Heart left ventricle (tissue), 16 donors: ENCODE measurements at places on chromosomes 2 and 18. TPM values are rescaled to one million over a fixed set of nuclear protein-coding genes. Genes with fewer than 3 reads are reported as not detected.

Gene C2orf66
- total RNA-seq, result not detected

GRCh38 chr2:109226128-109226527, 97.1 kb downstream of the SH3RF3 start:
- no peak for DNase-seq

Gene NEUROD1
- total RNA-seq, result not detected

Gene CNDP1
- total RNA-seq, result not detected

Gene ZC3H8
- total RNA-seq, result 7.2 TPM

DNA sequence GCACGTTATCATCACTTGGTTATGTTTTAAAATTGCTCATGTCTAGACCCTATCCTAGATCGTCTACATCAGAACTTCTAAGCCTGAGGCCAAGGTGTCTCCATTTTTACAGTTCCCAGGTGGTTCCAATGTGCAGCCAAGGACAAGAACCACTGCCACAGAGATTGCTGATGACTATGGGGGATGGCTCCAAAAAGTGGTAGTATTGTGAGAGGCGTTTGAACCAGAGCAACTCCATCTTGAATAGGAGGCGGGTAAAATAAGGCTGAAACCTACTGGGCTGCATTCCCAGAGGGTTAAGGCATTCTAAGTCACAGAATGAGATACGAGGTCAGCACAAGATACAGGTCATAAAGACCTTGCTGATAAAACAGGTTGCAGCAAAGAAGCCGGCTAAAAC, 212.6 kb upstream of the FBXO11 start:
- no peak for DNase-seq

Gene TNS1
- 535 TPM for total RNA-seq

- no peak for DNase-seq
Observed at GRCh38 chr2:171410624-171411023, 23.2 kb downstream of the METTL8 start.

Gene UCN
- total RNA-seq, result 0.94 TPM

GRCh38 chr2:106575955-106576354, 88.8 kb downstream of the CD8B2 start:
- DNase-seq, result peak; percentile 67

GRCh38 chr2:43305517-43305916, 79.1 kb upstream of the ZFP36L2 start:
- peak; percentile 48 for DNase-seq

Gene LINC00305
- total RNA-seq, result not detected

DNA sequence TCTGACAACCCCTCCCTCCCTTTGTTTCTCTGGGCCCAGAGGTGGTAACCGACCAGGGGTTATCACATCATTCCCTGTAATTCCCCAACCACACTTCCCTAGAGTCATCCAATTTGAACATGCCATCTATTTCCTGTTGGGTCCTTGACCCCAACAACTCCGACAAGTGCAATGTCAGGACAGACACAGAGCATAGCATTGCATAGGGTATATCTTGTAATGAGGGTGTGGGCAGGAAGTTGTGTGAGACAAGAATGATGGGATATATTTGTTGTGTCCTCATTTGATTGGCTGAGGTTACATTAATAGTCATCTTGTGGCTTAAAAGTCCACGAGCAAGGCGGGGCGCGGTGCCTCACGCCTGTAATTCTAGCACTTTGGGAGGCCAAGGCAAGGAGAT, 33.4 kb upstream of the CNOT11 start:
- no peak for DNase-seq

GRCh38 chr2:197673106-197673505, 2.3 kb downstream of the RFTN2 start:
- DNase-seq, result no peak

DNA sequence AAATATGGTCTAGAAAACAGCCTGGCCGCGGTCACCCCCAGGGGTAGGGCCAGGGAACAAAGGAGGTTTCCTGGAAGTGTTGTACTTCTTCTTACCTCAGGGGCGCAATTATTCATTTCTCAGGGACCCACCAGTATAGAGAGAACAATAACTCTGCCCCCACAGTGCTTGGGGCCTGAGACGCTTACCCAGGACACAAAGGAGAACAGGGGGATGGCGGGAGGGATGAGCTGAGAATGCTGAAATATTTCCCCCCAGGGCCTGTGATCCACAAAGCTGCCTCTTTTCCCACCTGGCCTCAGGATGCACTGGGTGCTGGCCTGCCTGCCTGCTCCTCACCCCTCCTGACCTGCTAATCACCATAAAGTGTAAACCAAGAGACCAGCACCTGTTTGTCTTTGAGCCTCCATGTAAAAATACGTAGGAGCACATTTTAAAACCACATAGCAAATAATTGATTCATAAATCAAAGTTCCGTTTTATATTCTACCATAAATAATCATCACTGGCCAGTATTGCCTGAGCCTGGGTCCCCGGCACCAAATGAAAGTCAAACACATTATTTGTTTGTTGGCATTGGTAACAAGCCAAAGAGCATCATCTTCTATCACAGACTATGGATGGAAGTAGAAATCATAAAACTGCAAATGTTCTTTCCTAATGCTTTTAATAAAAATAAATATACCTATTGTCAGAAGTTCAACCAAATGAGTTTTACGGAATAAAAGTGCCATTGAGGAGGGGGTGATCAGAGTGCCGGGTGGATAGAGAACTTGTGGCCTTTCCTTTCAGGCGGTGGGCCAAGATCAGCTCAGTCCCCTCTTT, 67.3 kb upstream of the RMDN2 start:
- no peak for DNase-seq

Gene GKN2
- total RNA-seq, result not detected

DNA sequence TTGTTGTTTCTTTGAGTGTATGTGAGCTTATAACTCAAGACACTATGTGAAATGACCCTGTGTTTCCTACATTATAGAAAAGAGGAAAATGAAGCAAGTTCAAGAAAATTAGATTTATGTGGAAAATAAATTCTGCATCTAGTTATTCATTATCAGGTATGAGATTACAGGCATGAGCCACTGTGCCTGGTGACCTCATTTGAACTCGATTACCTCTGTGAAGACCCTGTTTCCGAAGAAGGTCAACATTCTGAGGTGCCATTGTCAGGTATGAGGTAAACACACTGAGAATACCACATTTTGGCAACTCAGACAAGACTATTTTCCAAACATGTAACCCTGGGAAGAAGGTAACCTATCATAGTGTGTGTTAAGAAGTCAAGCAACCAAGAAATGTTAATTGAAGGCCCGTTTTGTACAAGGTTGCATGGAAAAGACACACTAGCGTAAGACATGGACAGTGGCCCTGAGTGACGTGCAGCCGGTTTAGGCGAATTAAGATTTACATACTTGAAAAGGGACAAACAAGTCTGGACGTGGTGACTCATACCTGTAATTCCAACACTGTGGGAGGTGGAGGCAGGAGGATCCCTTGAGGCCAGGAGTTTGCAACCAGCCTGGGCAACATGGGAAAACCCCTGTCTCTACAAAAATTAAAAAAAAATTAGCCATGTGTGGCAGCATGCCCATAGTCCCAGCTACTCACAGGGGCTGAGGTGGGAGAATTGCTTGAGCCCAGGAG, 186.6 kb downstream of the NEDD4L start:
- no peak for DNase-seq

DNA sequence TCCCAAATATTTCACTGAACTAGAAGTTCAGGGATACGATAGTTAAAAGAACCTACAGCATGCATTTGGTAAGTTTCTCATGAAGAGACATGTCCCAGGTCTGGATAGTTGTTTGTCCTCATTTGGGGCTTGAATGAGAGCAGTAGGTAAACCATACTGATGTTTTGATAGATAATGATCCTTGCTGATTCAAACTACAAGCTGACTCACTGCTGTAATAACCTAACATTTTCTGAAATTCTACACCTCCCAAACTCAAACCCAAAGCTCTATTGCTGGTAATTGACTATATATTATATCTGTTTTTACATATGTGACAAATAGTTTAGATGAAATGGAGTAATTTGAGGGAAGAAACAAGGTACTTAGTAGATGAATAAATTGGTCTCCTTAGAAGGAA, 154.1 kb upstream of the BOD1L2 start:
- no peak for DNase-seq

- no peak for DNase-seq
Observed at GRCh38 chr2:223604231-223604630, 2.1 kb upstream of the SCG2 start.

- DNase-seq, result no peak
Observed at GRCh38 chr18:55868909-55869308, 280.9 kb upstream of the TCF4 start.

- DNase-seq, result no peak
Observed at GRCh38 chr18:32301361-32301760, 111.5 kb downstream of the MEP1B start.

- no peak for DNase-seq
Observed at GRCh38 chr2:176914371-176914770, 298.2 kb upstream of the HNRNPA3 start.

Gene IL1F10
- not detected for total RNA-seq

GRCh38 chr18:37889963-37890362, 324.4 kb upstream of the CELF4 start:
- no peak for DNase-seq

Gene EMILIN2
- total RNA-seq, result 18.0 TPM

- no peak for DNase-seq
Observed at GRCh38 chr2:214311931-214312749, 98.7 kb upstream of the VWC2L start.

Gene CNTNAP5
- total RNA-seq, result not detected

DNA sequence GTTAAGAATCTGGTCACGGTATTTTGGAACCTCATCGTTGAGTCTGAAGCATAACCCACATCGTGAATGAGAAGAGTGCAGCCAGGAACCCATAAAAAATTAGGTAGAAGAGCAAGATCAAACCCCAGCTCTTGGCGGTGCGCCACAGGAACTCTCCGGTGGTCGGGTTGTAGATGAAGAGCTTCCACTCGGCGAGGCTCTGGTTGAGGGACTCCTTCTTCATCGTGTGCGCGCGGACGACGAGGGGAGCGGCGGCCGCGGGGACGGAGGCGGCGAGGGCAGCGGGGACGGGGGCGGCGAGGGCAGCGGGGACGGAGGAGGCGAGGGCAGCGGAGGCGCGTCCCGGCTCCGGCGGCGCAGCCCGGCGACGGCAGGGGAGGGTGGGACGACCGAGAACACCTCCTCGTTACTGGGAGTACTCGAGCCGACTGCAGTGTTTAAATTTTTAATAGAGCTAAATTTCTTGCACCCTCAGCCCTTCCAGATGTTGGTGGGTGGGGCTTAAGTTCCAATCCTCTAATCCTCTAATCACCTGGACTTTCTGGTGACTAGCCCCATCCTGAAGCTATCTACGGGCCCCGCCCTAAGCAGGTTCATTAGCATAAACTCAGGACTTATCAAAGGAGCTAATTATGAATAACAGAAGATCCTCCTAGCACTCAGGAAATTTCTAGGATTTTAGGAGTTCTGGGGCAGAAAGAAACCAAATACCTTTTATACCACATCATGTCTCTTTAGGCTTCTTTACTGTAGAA, 20.4 kb upstream of the PAPOLG start:
- no peak for DNase-seq

DNA sequence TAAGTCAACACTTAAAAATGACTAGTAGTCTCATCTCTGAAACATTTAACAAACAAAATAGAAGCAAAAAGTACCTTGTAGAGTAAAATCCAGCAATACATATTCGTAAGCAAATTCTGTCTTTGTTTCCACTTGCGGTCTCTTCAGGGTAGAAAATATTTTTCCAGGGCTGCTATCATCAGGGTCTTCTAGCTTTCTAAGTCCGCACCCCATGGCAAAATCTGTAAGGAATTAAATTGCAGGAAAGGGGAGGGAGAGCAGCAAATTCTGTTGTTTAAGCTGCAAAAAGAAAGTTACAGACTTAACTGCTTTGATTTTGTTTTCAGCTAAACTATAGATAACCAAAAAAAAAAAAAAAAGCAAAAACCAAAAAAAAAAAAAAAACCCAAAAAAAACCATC, at the start of gene RFTN2:
Gene RFTN2 (minus strand): TSS at position 342 of the 400 bp plus-strand sequence. CDS start 129 bp downstream, at position 213.
- DNase-seq, result no peak

Gene PSTPIP2
- total RNA-seq, result 4.5 TPM

DNA sequence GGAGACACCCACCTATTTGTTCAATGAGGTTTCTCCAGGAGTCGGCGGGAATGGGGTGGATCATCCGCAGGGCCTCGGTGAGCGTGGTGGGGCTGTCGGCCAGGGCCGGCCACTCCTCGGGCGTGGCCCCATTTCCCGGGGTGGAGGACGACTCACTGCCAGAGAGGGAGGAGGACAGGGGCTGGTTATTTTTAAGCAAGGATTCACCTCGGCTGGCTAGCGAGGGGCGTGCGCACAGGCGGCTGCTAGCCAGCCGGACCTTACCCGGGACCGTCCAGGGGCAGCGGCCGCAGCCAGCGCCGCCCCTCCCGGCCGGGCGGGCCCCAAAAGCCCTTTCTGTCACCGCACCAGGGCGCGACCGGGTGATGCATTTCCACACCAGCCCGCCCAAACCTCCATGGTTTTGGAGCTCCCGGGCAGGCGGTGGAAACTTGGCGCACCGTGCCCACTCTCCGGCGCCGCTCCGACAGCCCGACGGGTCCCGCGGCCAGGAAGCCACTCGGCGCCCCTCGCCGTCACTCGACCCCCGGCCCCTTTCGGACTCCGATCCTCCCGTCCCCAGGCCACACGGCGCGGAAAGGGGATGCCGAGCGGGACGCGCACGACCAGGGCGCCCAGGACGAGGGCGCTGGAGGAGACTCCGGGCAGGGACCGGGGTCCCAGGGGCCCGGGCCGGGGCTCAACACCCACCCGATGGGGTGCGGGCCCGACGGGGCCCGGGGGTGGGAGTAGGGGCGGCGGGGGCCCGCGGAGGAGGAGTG, 57.1 kb downstream of the SNORC start:
- no peak for DNase-seq

Gene LOXHD1
- total RNA-seq, result 0.32 TPM

DNA sequence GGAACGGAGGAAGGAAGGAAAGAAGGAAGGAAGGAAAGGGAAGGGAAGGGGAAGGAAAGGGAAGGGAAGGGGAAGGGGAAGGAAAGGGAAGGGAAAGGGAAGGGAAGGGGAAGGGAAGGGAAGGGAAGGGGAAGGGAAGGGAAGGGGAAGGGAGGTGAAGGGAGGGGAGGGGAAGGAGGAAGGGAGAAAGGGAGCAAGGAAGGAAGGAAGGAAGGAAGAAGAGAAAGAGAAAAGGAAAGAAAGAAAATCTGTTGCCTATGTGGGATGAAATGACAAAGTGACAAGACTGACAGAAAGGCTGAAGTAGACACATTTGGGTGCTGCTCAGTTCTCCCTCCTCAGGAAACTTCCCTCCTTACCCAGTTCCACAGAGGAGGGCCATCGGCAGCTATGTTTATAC, 46.3 kb upstream of the GORASP2 start:
- no peak for DNase-seq

GRCh38 chr2:65293376-65293775, 65.7 kb downstream of the ACTR2 start:
- peak; percentile 18 for DNase-seq
